ENCODE measurements at places on chromosomes 16 and 17. TPM values are rescaled to one million over a fixed set of nuclear protein-coding genes. Genes with fewer than 3 reads are reported as not detected.

The KRTAP1-1 gene
- not detected for total RNA-seq

The CD300E gene
- under 0.01 TPM for total RNA-seq

The KIFC3 gene
- total RNA-seq = 36.1 TPM

The FBXL16 gene
- total RNA-seq = not detected

The CCDC144A gene
- 1.8 TPM for total RNA-seq

The NDRG4 gene
- total RNA-seq = 5.6 TPM

GRCh38 chr16:88403794-88404581 is 21.2 kb downstream of the ZNF469 start:
- H3K27ac ChIP-seq = no peak overlapping the region
- H3K27me3 ChIP-seq = no peaks in the 10 kb centered on the region

DNA sequence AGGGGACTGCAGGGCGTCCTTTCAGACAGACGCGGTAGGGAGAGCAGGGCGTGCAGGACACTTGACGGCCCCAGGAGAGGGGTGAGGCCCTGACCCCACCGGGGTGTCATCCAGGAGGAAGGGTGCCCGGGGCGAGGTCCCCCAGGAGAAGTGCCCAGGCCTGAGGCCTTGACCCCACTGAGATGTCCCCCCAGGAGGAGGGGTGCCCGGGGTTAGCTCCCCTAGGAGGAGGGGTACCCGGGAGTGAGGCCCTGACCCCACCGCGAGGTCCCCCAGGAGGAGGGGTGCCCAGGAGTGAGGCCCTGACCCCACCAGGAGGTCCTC is 27.2 kb upstream of the METRNL start:
- peak overlapping the region; percentile 85 for H3K27ac ChIP-seq
- no peaks in the 10 kb centered on the region for H3K4me1 ChIP-seq
- peak overlapping the region; percentile 84 for H3K4me3 ChIP-seq

- no peaks in the 10 kb centered on the region for H3K4me1 ChIP-seq
- DNase-seq = no peak
- peak overlapping the region; percentile 80 for H3K4me3 ChIP-seq
- H3K36me3 ChIP-seq = no peaks in the 10 kb centered on the region
Observed at GRCh38 chr17:74429604-74430384, 2.1 kb upstream of the GPRC5C start.

DNA sequence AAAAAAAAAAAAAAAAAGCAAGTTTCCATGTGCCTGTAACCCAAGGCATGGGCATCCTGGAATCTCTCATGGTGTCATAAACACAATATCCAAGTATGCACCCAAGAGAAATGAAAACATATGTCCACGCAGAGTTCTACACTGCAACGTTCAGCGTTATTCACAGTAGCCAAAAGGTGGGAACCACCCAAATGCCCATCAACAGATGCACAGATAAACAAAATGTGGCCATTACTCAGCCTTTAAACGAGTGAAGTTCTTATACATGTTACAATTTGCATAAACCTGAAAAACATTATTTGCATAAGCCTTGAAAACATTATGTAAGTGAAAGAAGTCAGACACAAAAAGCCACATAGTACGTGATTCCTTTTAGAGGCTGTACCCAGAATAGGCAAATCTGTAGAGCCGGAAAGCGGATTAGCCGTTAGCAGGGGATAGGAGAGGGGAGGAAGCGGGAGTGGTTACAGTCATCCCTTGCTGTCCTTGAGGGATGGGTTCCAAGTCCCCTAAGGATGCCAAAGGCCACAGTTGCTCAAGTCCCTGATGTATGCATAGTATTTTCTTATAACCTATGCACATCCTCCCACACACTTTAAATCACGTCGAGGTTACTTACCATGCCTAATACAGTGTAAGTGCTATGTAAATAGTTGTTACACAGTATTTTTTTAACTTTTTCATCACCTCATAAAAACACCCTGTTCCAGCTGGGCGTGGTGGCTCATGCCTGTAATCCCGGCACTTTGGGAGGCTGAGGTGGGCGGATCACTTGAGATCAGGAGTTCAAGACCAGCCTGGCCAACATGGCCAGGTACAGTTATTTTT is 47.3 kb upstream of the DNAH17 start:
- H3K36me3 ChIP-seq = no peaks in the 10 kb centered on the region
- no peak overlapping the region for H3K27ac ChIP-seq

DNA sequence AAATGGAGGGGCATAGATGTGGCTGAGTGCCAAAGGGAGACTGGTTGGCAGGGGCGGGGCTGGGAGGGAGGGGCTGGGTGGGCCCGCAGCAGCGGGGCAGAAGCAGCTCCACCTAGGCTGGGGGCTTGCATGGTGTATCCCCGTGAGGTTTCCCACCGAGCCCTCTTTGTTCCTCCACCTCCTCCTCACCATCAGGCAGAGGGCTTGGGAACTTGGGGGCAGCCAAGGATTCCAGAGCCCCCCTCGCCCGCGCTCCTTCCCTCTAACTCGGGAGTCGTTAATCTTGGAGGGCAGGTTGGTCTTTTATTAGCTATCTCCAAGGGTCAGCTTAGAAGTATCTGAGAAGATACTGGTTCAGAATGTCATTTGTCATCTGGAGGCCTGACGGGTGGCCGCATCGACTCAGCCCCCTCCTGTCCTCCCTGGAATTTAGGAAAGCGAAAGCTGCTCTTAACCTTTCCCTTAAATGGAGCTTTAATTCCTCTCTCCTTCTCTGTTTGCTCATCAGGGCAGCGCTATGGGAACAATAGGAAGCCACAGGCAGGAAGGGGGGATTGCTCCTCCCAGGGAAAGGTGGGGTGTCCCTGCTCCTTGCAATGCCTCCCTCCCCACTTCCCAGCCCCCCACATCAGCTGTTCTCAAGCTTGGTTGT is 274.3 kb upstream of the XYLT1 start:
- H3K27me3 ChIP-seq = no peaks in the 10 kb centered on the region
- peak overlapping the region; percentile 50 for H3K4me3 ChIP-seq
- peak overlapping the region; percentile 50 for H3K27ac ChIP-seq
- H3K4me1 ChIP-seq = no peaks in the 10 kb centered on the region
- no peaks in the 10 kb centered on the region for H3K36me3 ChIP-seq

DNA sequence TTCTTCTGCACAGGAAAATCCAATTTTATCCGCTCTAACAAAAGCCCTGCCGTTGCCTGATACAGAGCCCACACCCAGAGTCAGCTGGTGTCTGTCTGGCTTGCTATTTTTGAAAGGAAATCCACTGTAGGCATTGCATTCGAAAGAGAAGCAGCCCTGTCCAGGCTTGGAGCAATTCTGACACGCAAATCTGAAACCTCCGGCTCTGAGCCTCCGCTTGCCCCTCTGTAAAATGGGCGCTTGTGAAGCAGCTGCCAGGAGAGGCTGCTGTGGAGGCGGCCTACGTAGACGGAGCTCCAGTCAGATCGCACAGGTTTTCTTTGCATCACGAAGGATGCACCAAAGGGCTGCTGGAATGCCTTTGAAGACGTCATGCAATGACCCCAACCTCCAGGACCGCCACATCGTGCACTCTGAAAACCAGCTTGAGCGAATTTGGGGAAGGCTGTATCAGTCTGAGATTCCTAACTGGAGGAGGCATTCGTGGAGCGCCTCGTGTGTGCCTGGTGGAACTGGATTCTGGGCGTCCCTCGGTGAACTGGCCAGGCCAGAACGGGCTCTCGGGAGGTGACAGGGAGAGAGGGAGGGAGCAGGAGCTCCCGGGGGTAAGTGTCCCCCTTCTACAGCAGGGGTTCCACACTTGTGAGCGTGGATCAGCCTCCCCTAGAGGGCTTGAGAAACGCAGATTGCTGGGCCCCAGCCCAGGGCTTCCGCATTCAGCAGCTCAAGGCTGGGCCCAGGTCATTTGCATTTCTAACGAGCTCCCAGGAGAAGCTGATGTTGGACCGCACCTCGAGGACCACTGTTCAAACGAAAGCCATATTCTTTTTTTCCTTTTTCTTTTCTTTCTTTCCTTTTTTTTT is 215.5 kb downstream of the MRTFB start:
- H3K27me3 ChIP-seq = no peaks in the 10 kb centered on the region
- peak overlapping the region; percentile 76 for H3K4me3 ChIP-seq
- peaks cover 6% of the 10 kb centered on the region for H3K4me1 ChIP-seq
- DNase-seq = no peak
- H3K36me3 ChIP-seq = no peaks in the 10 kb centered on the region

DNA sequence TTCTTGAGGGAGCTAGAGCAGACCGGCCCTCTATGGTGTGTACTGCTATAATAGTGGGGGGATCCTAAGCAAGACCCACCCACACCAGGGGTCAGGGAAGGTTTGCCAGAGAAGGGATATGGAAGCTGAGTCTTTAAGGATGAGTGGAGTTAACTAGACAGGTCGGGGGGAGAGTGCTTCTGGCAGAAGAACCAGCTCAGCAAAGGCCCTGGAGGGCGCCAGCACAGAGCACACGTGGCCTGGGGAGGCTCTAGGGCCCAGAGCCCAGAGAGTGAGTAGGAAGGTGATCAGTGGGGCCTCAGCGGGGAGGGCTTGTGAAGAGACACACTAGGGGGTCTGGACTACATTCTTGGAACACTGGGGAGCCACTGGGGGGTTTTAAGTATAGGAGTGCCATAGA is 21.1 kb downstream of the NGFR start:
- H3K4me1 ChIP-seq = peaks cover 17% of the 10 kb centered on the region
- H3K27me3 ChIP-seq = no peaks in the 10 kb centered on the region
- no peaks in the 10 kb centered on the region for H3K36me3 ChIP-seq

DNA sequence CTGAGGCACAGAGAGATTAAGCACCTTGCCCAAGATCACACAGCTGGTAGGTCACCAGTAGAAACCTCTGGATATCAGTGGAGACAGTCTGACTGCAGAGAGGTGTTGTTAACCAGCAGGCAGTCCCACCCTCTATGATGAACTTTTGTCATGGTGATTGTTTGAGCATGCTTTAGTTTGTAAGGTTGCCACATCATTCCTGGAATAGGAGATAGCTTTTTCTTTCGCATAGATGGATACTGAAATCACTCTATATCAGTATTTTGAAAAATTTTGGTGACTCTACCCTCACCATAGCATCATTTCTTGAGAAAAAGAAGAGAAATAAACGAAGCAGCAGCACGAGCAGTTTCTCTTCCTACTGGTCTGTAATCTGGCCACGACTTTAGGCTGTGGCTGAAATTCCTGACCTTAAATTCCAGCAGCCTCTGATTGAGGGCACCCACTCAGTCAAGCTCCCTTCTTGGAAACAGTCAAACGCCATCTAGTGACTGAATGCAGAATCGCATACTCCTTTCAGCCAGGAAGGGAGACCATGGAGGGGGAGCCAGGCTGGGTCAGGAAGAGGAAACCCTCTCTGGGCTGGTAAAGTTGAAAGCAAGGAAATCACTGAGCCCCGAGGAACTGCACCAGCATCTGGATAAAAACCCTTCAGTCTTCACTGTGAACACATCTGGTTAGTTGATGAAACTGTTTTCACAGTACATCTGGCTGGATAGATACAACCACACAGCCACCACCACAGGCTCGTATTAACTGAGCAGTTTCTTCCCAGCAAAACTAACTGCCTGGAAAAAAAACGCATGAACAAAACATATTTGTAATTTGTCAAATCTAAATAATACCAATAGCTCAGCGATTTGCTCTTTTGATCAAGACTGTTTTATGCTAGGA is 108.5 kb upstream of the XYLT1 start:
- no peaks in the 10 kb centered on the region for H3K27me3 ChIP-seq
- no peak overlapping the region for H3K4me3 ChIP-seq
- no peak overlapping the region for H3K27ac ChIP-seq
- peak; percentile 55 for DNase-seq
- H3K4me1 ChIP-seq = no peaks in the 10 kb centered on the region

DNA sequence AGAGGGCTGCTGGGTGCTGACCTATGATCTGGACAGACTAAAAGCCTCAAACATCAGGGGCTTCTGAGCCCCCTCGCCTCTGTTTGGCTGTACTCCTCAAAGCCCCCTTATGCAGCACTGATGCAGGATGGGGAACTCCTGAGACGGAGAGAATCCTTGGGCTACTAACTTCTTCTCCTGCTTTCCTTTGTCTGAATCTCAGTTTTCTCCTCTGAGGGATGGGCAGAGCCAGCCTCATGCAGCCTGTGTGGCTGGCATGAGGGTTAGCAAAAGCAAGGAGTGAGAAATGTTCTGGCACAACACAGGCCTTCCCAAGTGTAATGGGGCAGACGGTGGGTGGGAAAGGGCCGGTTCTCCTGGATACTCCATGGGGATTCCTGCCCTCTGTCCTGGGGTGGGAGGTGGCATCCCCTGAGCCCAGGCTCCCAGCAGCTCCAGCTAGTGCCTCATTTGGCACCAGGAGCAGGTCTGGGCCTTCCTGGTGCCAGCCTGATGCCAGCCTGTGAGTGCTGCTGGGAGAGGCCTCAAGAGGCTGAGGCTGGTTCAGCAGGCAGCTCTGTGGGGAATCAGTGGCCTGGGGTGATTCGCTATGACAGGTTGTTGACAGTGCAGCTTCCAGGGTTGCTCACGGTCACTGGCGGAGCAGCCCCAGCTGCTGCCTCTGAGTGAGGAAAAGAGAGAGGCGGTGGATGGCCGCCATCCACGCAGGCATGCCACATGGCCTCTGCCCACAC is 4.0 kb upstream of the BRD7 start:
- H3K36me3 ChIP-seq = no peaks in the 10 kb centered on the region
- DNase-seq = peak; percentile 68
- H3K4me3 ChIP-seq = no peak overlapping the region
- no peaks in the 10 kb centered on the region for H3K27me3 ChIP-seq
